ENCODE measurements at places on chromosomes 4 and X.

DNA sequence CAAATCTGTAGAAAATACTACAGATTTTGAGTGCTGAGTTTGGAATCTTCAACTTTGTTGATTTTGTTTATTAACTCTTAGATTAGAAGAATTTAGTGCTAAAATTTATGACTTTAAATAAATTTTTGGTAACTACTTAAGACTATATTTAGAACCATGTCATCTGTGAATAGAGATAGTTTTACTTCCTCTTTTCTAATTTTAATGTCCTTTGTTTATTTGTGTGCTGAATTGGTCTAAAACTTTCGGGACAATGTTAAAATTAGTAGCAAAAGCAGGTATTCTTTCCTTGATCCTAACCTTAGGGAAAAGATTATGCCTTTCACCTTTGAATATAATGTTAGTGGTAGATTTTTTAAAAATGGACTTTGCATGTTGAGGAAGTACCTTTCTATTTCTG is 119.7 kb upstream of the CXorf51A start:
- DNase-seq, result no peak

DNA sequence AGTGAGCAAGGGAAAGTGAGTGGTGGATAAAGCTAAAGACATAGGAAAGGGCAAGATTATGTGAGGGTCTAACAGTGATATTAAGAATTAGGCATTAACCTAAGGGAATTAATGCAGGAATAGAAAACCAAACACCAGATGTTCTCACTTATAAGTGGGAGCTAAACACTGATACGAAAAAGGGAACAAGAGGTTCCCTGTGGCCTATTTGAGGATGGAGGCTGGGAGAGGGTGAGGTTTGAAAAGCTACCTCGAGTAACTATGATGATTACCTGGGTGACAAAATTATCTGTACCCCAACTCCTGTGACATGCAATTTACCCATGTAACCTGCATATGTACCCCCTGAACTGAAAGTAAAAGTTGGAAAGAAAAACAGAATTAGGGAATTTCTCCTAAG is 79.0 kb downstream of the ANXA3 start:
- DNase-seq, result no peak

DNA sequence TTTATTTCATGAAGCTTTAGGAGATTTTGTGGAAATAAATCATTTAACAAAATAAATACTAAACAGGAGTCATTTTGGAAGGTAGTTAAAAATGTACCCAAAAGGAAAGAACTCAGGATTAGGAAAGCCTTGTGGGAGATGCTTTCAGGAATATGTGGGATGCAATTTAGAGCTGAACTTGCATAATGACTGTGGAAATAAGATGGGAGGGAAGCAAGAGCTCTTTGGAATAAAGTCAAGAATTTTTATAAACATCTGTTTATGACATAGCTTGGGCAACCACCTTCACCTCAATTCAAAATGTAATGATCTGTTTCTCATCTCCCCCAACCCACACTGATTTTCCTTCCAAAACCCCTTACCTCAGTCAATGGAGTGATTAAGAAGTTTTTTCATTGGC is 623.8 kb downstream of the FAT4 start:
- no peak for DNase-seq

GRCh38 chr4:71498625-71499024 is 159.8 kb downstream of the SLC4A4 start:
- no peak for DNase-seq

DNA sequence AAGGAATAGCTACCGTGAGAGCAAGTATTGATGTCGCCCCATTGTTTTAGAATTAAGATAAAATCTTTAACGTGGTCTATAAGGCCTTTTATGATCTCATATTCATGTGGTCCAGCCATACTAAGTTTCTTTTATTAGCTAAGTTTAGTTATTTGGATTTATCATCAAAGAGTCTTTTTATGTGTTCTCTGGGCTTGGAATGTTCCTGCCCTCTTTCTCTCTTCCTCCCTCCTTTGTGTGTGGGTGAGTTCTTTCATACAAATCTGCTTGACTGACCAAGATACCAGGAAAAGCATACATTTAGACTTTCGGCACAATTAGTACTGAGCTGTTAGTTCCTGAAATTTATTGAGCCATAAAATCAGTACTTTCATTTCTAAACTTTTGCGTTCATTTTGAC is 11.3 kb downstream of the TDO2 start:
- no peak for DNase-seq

DNA sequence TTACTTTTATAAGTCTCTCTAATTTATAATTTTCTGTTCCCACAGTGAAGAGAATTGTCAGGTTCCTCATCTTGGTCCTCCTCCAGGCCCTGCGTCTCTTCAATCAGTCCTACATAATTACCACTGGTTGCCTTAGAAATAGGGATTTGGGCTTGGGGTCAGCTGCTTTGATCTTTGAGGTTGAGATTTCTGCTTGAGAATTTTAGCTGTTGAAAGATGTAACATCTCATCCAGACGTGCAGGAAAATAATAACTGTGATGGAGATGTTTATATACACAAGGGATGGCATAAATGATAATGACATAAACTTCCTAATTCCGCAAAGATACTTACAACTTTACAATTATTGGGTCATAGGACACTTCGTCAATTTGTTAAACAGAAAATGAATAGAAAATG is 30.3 kb downstream of the AADAT start:
- DNase-seq, result no peak

DNA sequence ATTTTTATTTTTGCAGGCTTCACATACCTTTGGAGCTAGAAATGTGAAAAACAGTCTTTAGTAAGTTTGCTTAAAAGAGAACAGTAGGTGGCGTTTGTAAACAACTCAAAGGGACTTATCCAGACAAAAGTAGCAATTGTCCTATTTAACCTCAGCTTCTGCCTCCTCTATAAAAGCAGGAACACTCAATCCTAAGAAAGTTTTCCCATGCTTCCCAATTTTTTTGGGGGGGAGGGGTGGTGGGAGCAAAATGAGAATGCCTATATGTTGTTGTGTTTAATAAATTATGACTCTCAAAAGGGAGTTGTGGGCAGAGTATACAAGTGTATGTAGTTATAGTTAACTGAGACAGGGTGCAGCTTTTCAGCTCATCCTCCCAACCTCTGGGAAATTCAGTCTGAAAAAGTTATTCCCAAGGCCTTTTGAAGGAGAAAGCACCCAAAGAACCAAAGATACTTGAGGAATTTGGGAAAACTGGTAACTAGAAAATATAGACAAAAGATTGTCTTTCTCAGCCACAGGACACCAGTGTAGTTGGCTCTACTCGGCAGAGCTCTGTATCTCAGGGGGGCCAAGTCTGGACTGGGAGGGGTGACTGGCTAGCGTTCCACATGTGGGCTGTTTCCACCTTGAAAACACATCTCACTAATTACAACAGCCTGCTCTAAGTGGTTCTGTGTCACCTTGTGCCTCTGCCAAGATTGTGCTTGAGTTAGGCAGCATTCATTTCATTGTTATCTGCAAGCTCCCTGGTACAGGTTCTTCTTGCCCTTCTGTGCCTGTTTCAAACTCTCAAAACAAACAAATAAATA is 2.8 kb downstream of the SFRP2 start:
- peak; percentile 61 for DNase-seq

DNA sequence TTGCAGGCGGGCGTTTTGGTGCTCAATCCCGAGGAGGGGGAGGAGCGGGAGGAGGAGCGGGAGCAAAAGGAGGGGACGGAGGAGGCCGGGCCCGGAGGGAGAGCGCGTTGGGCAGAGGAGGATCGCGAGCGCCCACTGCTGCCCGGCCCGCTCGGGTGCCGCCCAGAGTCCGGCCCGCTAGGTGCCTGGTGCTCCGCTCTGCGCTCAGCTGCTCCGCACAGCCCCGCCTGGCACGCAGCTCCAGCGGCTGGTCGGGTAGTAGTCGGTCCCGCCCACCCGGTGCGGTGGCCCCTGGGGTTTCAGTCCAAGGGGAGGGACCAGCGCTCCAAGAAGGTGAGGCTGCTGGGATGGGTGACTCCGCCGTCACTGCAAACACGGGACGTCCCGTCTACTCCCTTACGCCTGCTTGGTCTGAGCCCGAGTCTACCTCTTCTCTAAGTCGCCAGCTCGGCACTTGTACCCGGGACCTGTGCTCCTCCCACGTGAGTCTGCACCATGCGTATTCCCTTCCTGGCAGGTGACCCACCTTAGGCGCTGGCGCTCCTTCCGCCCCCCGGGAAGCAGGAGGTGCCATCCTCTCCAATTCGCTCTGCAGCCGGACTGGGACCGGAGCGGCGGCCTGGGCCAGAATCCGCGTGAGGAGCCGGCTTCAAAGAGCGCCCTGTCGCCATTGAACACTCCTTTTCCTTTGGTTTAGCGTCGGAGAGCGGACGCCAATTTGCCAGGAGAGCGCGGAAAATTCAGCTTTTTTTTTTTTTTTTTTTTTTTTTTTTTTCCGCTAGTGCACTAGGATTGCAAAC is 405 bp upstream of the HS3ST1 start:
- DNase-seq, result peak; percentile 71

GRCh38 chrX:49934148-49934547 is 11.8 kb downstream of the CLCN5 start:
- DNase-seq, result no peak

DNA sequence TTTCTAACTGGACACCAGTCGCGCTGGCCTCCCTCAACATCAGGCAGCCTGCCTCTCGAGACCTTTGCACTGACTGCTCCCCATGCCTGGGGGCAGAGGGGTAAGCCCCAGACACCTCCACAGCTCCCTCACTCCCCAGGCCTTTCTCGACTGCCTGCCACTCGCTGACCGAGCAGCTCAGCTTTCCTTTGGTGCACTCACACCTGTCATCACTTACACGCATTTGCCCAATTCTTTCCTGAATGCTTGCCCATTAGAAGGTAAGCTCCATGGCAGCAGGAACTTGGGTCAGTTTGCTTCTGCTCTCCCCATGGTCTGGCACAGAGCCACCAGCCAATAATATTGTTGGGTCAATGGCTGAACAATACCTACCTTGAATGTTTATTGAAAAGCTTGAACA is 32.2 kb upstream of the PROM1 start:
- no peak for DNase-seq

GRCh38 chr4:108118505-108118904 is 50.2 kb downstream of the LEF1 start:
- DNase-seq, result no peak

DNA sequence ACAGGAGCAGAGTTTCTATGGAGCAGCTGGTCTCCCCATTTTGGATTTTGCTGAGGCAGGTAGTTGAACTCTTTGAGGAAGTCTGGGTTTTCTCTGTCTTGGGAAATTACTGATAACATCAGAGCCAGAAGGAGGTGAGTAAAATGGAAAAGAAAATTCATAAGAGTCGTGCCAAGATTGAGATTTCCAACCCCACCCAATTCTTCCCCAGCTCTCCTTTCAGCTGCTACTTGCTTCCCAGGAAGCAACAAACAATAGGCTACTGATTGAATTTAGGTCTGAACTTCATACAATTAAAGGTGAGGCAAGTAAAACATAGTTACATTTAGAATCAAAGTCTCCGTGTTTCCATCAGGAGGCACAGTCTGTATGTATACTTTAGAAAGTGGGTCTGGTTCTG is 54.6 kb upstream of the EOLA2 start:
- no peak for DNase-seq

- no peak for DNase-seq
Observed at GRCh38 chr4:88991746-88992145, 65.2 kb downstream of the FAM13A start.

DNA sequence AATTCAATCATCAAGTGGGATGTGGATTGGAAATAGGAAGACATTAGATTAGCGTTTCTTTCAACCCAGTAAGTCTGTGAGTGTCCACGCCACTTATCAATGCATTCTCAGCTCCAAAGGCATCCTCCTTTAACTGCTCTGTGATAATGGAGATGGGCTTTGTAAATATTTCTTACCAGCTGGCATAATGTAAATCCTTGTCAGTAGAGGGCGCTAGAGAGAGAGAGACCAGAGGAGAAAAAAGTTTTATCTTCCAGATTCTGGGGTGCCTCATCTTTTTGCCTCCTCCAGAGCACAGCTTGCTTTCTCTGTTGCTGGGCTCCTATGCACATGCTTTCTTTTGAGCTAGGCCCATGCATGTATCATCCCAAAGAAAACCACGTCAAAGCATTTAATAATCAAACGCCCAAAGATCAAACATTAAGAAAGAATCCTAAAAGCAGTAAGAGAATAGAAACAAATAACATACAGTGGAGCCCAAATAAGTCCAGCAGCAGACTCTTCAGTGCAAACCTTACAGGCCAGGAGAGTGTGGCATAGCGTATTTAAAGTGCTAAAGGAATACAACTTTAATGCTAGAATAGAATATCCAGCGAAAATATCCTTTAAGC is 9.6 kb upstream of the MTMR1 start:
- no peak for DNase-seq

- no peak for DNase-seq
Observed at GRCh38 chr4:82125787-82126297, 247.9 kb downstream of the HNRNPD start.

- DNase-seq, result peak; percentile 83
Observed at GRCh38 chr4:39365830-39366771, at the start of gene RFC1. TSS of gene RFC1 (minus strand) at chr4:39366362. CDS start at chr4:39366241, 121 bp downstream.

GRCh38 chr4:1464581-1465171 is 58.4 kb upstream of the NKX1-1 start:
- DNase-seq, result no peak

DNA sequence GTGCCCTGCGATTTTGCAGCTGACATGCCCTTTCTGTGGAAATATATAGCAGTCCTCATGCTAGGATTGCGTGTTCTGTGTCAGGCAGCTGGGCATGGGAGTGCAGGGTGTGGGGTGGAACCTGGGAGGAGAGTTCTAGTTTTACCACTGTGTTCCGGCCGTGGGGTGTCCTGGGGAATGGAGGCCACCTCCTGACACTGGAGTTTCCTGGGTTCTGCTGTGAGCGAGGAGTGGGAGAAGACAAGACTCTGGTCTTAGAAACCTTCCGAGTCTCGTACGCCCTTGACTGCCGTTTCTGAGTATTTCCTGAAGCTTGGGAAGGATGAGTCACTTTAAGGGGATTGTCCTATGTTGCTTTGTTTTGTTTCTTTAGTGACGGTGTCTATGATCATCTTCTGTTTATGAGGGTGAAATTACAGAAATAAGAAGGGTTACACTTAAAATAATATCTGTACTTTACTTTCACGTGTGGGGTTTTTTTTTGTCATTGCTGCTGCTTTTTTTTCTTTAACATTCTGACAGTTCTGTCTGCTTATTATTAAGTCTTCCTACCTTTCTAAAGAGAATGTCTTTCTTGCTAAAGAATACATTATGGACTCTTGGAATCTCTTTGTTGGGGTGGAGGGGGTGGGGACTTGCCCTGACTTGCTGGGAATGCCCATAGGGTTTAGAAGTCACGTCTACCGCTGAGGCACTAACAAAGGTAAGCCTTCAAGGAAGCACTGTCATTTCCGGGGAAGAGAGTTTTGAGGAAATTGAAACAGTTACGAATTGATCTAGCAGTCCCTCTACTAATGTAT is 19.1 kb downstream of the CD99 start:
- no peak for DNase-seq

- DNase-seq, result no peak
Observed at GRCh38 chrX:120642871-120643270, 13.0 kb upstream of the C1GALT1C1 start.

- no peak for DNase-seq
Observed at GRCh38 chrX:112087545-112087944, 5.0 kb upstream of the TRPC5 start.

- DNase-seq, result no peak
Observed at GRCh38 chr4:16513876-16514275, 287.6 kb upstream of the TAPT1 start.

GRCh38 chr4:181796502-181796901 is 446.7 kb upstream of the TENM3 start:
- DNase-seq, result no peak

All from pons (tissue), 1 donor.